ENCODE measurements at places on chromosomes 5 and 9. TPM values are rescaled to one million over a fixed set of nuclear protein-coding genes. Genes with fewer than 3 reads are reported as not detected.

IGFBPL1 gene
- not detected for polyA plus RNA-seq

C9orf152 gene
- 9.7 TPM for polyA plus RNA-seq

GRCh38 chr5:146671561-146672295 lies 155.7 kb upstream of the GPR151 start:
- H3K4me1 ChIP-seq = no peaks in the 10 kb centered on the region
- H3K27ac ChIP-seq = no peak overlapping the region
- H3K27me3 ChIP-seq = no peaks in the 10 kb centered on the region
- DNase-seq = no peak

GPSM1 gene
- 1.1 TPM for polyA plus RNA-seq

DNA sequence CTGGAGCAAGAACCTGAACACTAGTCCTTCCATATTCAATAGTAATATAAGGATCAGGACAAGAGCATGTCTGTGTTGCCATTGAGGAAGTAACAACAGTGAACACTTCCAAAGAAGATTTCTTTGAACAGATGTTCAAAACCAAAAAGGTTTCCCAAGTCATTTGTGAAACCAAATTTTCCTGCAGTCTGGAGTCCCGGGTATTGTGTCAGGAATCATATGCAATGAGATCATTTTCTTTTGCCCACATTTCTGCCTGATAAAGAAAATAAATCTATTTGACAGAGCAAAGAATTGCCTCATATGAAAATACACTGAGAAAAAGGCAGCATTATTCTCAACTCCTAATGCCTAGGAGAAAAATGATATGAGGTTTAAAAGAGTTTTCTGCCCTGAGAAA lies 151.7 kb downstream of the SNX18 start:
- H3K4me1 ChIP-seq = no peaks in the 10 kb centered on the region
- H3K27me3 ChIP-seq = no peaks in the 10 kb centered on the region
- H3K4me3 ChIP-seq = no peak overlapping the region
- no peak for DNase-seq
- H3K27ac ChIP-seq = no peak overlapping the region

GRCh38 chr9:126027566-126027965 lies 280.4 kb downstream of the PBX3 start:
- H3K27me3 ChIP-seq = no peaks in the 10 kb centered on the region
- H3K27ac ChIP-seq = no peak overlapping the region
- H3K4me3 ChIP-seq = no peak overlapping the region
- peaks cover 5% of the 10 kb centered on the region for H3K4me1 ChIP-seq

GRCh38 chr9:116646661-116647514 lies 40.2 kb upstream of the TRIM32 start:
- H3K36me3 ChIP-seq = no peaks in the 10 kb centered on the region
- H3K4me3 ChIP-seq = no peak overlapping the region
- H3K27me3 ChIP-seq = no peaks in the 10 kb centered on the region
- no peaks in the 10 kb centered on the region for H3K4me1 ChIP-seq

GRCh38 chr5:53288511-53288910 lies 179.0 kb upstream of the MOCS2 start:
- no peak for DNase-seq
- no peaks in the 10 kb centered on the region for H3K4me1 ChIP-seq
- no peaks in the 10 kb centered on the region for H3K27me3 ChIP-seq
- no peaks in the 10 kb centered on the region for H3K36me3 ChIP-seq
- H3K27ac ChIP-seq = no peak overlapping the region

DNA sequence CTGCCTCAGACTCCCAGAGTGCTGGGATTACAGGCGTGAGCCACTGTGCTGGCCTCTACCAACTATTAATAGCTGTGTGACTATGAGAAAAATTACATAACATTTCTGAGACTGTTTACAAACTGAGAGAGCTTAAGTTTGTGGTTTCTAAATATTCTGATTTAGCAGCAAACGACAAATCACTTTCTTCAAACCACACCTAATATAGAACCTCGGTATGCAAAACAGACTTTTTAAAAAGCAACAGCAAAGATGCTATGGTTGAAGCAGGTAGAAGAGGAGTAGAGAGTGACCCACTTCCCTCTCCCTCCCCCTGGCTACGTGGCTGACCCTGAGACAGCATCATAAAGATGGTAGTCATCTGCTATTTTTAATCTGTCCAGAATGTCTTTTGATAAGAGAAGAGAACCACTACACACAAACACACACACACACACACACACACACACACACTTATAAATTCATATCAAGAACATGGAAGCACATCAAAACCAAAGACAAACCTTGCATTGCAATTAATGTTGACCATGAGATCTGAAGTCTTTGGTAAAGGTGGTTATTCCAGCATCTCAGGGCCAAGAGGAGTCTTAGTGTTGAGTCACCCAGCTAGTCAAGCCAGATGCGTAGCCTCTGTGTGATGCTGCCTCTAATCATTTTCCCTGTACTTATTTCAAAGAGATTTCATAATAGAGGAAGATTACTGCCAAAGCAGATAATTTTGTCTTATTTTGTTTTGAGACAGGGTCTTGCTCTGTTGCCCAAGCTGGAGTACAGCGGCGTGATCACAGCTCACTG lies 58.1 kb upstream of the TMEM215 start:
- H3K36me3 ChIP-seq = no peaks in the 10 kb centered on the region
- H3K27me3 ChIP-seq = no peaks in the 10 kb centered on the region
- no peak overlapping the region for H3K4me3 ChIP-seq
- DNase-seq = no peak

All from small intestine (tissue), 16 donors.